ENCODE measurements at places on chromosomes 1 and 21.
A peak's percentile ranks its signal among the peaks of the same experiment; 100 is the strongest.

- DNase-seq: no peak
Measured at GRCh38 chr21:16834791-16835190, 678.1 kb upstream of the CXADR start.

DNA sequence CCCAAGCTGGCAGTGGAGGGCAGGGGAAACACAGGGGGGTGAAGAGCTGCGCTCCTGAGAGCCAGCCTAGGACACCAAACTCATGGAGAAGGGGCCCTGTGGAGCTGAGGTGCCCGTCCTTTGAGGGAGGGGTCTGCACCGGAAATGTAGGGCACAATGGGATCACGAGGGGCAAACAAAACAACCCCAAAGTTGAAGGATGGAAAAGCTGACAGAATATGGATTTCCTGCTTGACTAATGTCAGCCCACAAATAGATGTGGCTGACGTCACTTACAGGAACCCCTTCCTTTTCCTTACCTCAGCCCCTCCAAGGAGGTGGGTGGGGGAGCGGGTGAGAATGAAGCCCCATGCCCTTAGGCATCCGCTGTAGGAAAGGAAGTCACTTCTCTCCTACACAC lies 110.9 kb downstream of the KCNN3 start:
- DNase-seq: peak; percentile 76

- no peak for DNase-seq
Measured at GRCh38 chr1:77553568-77554291, 128.7 kb downstream of the ZZZ3 start.

DNA sequence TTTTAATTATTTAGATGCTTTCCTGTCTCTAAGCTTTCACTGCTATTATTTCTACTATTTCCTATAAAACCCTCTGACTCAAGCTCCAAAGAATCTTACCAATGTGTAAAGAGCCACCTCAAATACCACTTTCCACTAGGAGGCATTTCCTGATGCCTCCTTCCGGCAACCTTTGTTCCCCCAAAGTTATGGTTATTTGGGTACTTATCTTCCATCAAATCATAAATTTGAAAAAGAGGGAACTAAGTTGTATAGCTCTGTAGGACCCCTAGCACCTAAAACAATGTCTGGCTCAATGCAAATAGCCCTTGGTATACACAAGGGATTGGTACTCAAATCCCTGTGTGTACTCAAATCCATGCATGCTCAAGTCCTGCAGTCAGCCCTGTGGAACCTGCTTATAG lies 79.6 kb downstream of the NME7 start:
- no peak for DNase-seq

DNA sequence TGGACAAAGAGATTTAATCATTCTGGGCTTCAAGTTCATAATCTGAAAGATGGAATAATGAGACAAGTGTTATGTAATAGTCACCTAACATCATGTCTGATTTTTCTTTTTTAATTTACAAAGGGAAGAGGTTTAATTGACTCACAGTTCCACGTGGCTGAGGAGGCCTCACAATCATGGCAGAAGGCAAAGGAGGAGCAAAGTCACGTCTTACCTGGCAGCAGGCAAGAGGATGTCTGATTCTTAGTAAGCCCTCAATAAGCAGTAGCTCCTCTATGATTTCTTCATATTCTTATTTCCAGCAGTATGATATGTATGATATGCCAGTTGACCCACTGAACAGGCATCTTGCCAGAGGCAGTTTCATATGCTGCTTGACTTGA lies 152.7 kb downstream of the S1PR1 start:
- DNase-seq: no peak

GRCh38 chr1:10906866-10907519 lies 105.5 kb upstream of the TARDBP start:
- DNase-seq: no peak

- no peak for DNase-seq
Measured at GRCh38 chr1:198143797-198144196, 13.0 kb upstream of the NEK7 start.

GRCh38 chr1:35324486-35324885 lies 56.0 kb downstream of the ZMYM4 start:
- DNase-seq: no peak

All from activated T-cell treated with anti-CD3 and anti-CD28 coated beads, Interleukin-2, amount 50 U/mL, for 72 hours (primary cell).